Stimulated activated CD8-positive, alpha-beta memory T cell treated with anti-CD3 and anti-CD28 coated beads, Interleukin-7, amount 100 ng/mL, for 1 hour (primary cell): ENCODE measurements at places on chromosomes 2 and 18.

- DNase-seq, result no peak
These were observed 119.6 kb upstream of the ARL5A start for GRCh38 chr2:151947813-151948165.

- DNase-seq, result no peak
These were observed 450.7 kb upstream of the PIK3C3 start for GRCh38 chr18:41504316-41504715.

- DNase-seq, result no peak
These were observed 173.5 kb upstream of the FOSL2 start for GRCh38 chr2:28219138-28219537.

DNA sequence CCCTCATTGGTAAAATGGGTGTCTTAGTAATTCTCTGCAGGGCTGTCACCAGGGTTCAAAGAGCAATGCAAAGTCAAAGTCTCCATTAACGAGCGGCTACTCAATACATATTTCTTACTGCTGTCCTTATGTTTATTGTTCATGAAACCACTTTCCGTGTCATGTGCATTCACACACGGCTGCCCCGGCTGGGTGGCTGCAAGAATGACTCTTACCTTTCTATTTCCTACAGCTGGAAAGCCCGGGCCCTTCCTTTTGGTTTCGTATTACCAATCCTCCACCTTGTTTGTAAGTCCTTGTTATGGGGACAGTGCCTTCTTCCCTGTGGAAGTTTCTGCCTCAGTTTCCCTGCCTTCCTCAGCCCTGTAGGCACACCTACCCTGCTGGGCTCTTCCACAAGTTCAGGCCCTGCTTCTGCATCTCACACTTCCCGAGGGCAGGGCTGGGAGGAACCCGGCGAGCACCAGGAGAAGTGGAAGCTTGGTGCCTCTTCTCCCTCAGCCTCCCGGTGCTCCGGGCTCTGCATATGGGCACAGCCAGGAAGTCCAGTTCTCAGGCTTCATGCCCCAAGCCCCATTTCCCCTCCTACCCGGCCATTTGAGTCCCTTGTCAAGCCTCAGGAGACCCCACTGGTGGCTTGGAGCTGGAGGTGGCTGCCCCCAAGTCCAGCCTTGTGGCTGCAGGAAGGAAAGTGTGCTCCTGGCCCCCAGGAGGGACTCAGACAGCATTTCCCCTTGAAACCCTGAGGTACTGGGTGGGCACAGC, 18.7 kb upstream of the ACKR3 start:
- no peak for DNase-seq

DNA sequence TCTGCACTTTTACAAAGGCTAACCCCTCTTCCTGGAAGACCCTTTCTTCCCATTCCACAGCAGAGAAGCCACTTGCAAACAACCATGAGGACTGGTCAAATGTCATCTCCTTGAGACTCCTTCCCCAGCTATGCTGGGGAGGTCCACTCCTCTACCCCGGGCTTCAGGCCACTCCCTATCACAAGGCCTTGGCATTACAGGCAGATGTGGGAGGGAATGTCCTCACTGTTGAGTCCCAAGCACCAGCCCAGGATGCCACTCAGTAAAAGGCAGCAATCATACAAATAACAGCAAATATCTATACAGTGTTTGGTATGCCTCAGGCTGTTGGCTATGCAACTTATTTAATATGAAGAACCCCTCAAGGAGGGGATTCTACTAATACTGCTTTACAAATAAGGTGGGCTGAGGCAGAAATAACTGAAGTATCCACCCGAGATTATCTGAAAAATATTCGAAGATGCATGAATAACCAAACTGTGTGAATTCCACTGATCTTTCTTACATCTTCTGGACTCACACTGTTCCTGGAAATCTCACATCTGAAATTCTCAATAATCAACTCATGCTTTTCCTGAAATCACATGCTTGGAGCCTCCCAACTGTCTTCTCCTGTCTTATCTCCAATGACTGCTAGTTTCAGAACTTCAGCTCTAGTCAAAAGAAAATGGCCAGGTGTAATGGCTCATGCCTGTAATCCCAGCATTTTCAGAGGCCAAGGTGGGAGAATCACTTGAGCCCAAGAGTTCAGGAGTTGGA, 226.3 kb downstream of the TCF4 start:
- DNase-seq, result no peak
